Stomach (tissue), 19 donors: ENCODE measurements at places on chromosomes 2 and 18.

DNA sequence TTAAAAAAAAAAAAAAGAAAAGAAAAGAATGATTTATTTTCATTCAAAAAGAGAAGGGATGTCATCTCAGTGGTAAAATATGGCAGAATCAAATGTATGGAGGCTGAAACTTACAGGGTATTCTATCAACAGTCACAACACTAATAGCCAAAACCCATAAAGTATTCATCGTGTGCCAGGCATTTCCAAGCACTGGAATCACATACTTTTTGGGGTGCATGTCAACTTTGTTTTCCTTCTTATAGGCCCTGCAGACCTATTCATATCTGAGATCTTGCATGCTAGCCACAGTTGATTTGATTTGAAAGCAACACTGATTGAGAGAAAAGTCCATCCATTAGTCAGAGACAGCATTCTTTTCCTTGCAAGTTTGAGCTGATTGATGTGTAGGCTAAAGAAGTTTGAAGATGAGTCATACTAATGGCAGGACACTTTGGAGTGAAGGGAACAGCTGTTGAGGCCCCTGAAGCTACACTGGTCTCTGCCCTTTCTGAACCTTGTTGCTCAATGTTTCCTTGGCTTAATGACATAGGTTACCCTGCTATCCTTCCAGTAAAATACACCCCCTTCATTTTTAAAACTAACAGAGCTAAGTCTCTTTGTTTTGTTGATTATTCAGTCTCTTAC lies 22.0 kb downstream of the KATNAL2 start:
- DNase-seq: no peak

GRCh38 chr18:34606851-34607250 lies 103.2 kb upstream of the DTNA start:
- DNase-seq: no peak

DNA sequence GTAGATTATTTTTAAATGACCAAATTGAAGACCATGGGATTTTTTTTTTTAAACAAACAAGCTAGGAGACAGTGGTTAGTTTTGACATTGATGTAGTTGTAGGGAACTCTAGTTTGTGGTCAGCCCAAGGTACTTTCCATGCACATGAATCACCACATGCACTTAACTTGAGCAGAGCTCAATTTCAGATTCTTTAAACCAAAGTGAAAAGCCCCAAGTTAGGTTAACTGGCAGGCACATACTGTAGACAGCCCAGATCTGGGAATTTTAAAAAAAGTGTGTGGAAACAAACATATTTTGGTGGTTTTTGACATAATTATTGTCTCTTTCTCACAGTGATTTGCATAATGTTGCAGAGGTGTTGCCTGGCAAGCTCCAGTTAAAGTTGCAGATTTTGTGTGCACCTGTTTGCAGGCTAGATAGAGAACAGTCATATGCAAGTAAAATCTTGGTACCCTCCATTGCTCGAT lies 88.4 kb downstream of the BCL2L11 start:
- DNase-seq: no peak

GRCh38 chr18:64380117-64380516 lies 231.2 kb upstream of the LINC00305 start:
- DNase-seq: no peak

GRCh38 chr2:168698969-168699368 lies 103.5 kb upstream of the NOSTRIN start:
- DNase-seq: no peak

DNA sequence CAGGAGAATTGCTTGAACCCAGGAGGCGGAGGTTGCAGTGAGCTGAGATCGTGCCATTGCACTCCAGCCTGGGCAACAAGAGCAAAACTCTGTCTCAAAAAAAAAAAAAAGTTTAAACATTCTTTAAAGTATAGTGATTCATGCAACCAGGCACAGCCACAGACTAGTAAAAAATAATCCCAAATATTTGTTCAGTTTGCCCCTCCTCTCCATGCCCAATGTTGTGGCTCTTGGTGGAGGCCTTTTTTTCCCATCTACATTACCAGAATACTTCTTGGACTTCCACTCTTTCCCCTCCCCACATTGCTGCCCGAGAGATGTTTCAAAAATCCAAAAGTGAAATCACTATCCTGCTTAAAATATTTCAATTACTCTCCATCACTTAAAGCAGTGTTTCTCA lies 5.1 kb upstream of the MALT1 start:
- no peak for DNase-seq

DNA sequence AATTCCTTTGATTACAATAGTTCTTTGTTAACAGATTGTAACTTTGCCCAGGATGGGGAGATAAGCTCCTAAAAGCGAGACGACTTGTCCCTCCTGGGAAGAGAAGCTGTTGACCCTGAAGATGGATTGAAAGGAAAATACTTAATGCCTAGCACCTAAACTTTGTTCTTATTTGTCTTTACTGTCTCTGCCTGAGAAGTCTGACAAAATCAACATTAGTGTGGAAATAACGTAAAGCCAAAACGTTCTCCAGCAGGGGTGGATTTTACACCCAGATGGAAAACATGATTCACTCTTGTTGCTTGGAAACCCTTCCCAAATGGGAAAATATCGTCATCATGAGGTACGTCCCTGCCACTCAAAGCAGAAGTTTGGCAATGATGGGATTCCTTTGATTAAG lies 450.1 kb downstream of the SLC4A3 start:
- DNase-seq: no peak

DNA sequence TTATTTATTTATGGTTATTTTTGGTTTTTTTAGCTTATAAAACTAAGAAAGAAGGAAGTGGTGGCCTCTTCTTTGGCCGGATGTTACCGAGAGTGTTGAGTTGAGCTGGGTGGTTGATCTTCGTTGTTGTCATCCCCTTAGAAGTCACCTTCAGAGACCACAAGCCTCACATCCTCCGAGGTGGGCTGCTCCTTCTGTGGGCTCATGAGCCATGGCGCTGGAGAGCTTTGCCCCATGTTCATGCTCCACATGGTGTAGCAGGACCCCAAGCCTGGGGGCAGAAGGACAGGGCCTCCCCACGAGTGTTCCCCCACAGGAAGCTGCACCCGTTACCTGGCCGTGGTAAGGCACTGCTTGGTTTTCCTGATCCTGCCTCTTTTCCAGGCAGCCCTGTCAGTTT lies 23.4 kb downstream of the SNTG2 start:
- DNase-seq: no peak

DNA sequence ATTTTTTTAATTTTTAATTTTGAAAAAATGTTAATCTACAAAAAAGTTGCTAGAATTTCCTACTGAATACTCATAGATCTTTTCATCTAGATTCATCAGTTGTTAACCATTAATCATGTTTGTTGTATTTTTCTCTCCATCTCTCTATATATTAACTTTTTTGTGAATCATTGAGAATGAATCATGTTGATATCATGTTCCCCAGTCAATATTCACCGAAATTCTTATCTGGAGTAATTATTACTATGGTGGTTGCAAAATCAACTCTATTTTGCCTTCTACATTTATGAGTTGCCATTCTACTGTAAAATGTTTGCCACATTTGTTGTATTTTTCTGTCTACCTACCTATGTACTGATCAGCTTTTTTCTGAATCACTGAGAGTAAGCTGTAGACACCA lies 154.0 kb downstream of the SPP2 start:
- DNase-seq: no peak

- peak; percentile 9 for DNase-seq
Observed at GRCh38 chr2:199470672-199471442, 13.1 kb upstream of the SATB2 start.

DNA sequence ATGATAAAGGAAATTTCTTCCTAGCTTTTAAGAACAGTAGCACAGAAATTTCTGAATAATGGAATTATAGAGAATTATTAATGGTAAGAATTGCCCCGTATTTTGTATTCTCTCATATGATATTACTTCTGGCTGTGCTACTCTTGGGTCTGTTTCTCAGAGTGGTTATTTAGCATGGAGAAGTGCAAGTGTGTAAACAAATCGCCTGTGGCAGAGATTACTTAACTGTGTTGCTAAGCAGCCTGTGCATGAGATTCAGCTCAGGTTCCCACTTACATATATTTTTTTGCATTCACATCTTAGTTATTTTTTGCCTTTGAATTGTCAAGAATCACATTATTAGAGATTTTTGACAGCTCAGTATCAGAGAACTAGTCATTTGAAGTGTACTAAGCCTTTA lies 80.1 kb upstream of the NFATC1 start:
- no peak for DNase-seq

DNA sequence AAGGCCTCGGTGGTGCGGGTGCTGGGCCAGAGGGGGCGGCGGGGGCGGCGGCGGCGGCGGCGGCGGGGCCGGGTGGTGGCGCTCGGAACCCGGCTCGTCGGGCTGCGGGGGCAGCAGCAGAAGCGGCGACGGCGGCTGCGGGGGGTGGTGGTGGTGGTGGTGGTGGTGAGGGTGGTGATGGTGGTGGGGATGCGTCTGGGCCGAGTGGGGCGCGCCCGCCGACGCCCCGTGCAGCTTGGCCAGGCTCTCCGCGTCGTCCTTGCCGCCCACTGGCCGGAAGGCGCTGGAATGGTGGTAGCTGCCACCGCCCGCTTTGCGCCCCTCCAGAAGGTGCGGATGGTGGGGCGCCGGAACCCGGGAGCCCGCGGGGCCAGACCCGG lies 4.4 kb downstream of the SKOR2 start:
- DNase-seq: no peak

DNA sequence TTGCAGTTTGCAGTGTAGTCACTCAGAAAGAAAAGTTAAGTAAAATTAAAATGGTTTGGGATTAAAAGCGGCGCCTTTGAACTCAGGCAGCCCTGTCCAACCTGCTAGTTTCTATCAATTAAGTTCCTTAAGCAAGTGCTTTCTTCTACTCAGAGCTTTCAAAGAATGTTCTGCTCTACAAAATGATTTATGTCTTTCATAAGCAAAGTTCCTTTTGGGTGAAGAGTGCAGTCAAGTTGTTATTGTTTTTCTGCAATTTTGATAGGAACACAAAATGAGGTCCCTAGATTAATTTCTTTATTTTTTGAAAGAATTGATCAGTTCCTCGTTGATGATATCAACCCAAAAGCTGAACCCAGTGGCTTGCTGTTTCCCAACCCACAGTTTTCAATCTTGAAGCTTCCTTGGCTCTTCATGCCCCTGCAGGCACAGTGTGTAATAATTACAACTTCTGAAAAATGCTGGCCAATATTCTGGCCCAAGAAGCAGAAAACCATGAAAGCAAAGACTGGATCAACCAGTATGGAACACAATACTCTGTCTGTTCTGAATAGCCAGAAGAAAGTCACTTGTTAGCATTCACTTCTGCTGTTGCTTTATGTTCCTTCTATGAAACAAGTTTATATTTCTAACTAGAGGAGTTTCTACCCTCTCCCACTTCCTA lies 89.1 kb downstream of the TGIF1 start:
- no peak for DNase-seq

DNA sequence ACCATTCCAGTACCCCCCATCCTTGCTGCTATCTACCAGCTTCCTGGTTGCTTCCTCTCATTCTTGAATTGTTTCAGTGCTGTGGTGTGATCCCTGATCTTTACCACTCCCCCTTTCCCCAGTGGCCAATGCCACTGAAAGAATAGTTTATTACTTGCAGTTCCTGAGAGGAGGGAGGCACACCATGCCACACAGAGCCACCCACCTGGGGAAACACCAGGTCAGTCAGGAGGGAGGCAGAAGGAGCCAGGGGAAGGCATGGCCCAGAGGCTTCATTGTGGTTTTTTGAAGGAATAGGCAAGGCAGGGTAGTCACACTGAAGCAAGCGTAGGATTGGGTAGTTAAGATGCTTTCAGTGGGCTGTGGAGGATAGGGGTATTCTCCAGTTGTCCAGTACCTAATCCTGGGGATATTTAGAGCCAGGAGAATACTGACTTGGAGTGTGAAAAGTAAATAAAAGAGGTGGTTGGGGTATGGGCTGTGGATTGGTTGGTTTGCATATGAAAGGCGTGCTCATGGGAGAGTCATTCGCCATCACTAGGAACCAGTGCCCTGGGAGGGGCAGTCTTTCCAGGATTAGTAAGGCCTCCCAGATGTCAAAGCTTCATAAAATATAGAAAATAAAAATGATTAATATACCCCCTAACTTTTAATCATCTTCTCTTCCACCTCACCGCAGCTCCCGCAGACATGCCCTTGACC lies 6.7 kb upstream of the TMEM177 start:
- DNase-seq: no peak

- no peak for DNase-seq
Observed at GRCh38 chr2:42979870-42980763, 187.7 kb upstream of the HAAO start.

DNA sequence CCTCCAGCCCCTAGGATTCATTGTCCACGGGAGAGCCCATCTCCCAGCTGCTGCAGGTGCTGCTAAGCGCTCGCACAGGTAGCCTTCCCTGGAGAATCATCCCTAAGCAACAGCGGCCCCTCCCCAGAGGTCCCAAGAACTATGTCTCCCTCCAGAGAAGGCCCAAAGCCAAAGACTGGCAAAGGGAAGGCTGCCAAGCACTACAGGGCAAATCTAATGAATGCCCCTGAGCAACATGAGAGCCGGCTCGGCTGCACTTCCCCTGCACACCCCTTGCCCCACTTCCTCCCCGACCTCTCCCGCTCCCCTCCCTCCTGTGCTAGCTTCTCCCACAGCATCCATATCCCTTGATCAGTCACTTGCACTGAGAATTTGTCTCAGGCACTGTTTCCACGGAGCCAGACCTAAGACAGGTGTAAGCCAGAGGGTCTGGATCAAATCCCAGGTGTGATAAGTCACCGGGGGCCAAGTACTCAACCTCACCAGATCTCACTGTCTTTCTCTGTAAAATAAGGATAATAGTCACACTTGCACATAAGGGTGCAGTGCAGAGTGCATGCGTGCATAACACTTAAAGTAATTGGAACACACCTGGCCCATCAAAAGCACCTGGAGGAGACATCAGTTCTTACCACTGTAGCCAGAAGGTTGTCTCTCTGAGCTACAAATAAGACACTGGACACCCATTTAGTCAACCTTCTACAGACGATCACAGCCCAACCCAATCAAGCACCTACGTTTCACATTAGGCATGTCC lies 20.1 kb upstream of the COL6A3 start:
- DNase-seq: no peak

DNA sequence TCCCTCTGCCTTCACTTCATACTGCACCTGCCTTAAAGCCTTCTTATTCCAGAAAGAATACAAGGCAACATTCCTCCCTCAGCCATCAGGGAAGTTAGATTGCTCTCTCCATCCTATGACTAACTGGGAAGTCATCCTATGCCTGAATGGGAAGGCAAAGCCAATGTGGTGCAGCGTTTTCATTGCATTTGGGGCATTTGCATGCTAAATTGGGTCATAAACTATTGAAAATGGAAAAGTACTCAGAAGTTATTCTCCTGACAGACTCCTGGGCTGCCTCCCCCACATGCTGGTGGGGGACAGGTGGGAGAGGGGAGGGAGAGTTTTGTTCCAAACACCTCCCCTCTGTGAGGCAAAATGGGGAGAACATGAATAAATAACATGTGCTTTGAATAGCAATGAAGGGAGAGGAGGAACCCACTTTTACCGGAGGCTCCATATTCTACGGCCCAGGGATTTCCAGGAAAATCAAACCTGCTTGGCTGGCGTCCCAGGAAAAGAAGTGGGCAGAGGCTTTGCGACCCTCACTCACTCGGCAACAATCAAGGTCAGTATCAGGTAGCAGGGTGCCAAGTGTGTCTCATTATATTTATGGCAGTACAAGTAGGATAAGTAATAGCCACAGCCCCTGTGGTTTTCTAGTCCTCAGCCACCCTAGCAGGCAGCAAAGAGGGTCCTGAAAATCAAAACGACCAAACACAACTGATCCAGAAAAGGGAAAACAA lies 84.1 kb downstream of the BOD1L2 start:
- DNase-seq: no peak

GRCh38 chr2:221792971-221793521 lies 220.9 kb upstream of the EPHA4 start:
- peak; percentile 27 for DNase-seq
